T1000 (cell line): ENCODE measurements at places on chromosomes 1 and 21.

- DNase-seq: peak; percentile 53
These were observed 44.0 kb downstream of the EIF2D start for GRCh38 chr1:206568256-206568655.

GRCh38 chr21:37452227-37452626 lies 85.7 kb downstream of the DYRK1A start:
- DNase-seq: peak; percentile 39

- DNase-seq: peak; percentile 16
These were observed 14.1 kb downstream of the INPP5B start for GRCh38 chr1:37932759-37933158.

GRCh38 chr1:226104671-226105121 lies 42.2 kb downstream of the H3-3A start:
- DNase-seq: no peak

DNA sequence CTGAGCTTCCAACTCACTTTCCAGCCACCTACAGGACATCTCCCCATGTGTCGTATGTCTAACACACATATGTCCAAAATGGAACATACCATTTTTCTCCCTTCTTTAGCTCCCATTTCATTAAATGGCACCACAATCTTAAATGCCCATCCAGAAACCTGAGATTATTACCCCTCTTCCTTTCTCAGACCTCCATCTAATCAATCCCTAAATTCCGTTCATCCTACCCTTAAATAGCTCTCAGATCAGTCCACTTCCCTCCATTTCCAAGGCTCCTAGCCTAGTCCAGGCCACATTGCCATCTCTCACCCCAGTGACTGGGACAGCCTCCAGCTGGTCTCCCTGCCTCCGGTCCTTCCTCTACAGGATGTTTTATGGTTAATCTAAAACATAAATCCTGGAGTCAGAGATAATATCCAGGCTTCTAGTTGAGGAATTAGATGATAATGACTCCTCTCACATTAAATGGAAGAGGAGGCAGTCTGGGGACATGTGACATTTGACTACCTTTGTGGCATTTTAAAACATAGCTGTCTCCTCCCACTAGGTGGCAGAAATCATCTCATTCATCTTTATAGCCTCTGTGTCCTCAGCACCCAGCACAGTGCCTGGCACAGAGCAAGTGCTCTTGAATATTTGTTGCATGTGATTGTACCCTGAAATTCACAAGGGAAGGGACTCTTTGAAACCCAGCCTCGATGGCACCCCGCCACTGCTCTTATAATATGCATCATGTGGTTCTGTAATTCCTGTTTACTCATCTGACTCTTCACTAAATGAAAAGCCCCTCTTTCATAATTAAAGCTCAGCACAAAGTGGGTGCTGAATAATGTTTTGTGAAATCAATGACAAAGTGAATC lies 102.3 kb downstream of the TMEM53 start:
- DNase-seq: no peak

DNA sequence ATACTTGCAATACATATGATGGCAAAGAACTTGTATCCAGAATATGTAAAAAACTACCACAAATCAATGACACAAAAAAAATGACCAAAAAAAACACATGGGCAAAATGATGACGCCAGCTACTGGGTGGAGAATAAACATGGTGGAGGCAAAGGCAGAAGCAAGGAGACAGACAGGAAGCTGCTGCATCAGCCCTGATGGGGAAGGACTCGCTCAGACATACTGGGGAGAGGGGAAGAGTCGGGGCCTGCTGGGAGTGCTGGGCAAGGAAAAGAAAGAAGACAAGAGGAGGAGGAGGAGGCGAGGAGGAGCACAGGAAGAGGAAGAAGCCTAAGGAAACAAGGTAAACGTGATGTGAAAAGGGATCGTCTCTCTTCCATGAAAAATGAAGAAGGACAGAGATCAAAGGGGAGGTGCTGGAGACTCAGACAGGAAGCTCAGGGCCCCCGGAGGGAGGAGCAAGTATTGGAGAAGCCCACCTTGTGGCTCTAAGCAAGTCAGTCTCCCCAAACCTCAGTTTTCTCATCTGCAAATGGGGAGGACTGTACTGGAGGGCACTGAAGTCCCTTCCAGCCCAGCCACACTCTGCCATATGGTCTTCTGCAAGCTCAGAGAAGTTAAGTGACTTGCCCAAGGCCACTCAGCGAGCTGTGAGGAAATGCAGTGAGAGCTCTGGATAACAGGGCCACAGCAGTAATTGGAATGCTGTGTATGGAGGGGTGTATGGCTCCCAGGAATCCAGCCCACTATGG lies 24.2 kb downstream of the OLFML2B start:
- DNase-seq: no peak

DNA sequence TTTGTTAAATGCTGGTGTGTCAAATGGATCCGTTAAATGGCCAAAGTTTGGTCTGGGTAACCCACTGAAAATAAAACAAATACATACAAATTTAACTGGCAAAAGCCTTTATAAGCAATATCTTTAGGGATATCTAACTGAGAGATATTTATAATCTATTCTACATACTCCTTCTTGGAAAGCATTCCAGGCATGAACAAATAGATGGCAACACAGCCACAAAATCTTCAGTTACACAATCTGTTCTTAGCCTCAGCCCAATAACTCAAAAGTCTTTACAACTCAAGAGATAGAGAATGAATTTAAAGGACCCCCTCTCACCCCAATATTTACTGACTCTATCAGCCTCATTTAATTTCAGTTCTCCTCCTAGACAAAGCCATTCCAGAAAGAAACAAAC lies 58.7 kb downstream of the NRDC start:
- DNase-seq: no peak

DNA sequence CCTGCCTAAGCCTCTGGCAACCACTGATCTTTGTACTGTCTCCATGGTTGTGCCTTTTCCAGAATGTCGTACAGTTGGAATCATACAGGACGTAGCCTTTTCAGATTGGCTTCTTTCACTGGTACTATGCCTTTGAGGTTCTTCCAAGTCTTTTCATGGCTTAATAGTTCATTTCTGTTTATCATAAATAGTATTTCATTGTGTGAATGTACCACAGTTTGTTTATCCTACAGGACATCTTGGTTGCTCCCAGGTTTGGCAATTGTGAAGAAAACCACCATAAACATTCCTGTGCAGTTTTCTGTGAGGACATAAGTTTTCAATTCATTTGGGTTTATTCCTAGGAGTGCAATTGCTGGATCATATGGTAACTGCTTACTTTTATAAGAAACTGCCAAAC lies 190.6 kb upstream of the RAB4A start:
- no peak for DNase-seq
